ENCODE measurements at places on chromosomes 2 and 18. TPM values are rescaled to one million over a fixed set of nuclear protein-coding genes. Genes with fewer than 3 reads are reported as not detected.
A peak's percentile ranks its signal among the peaks of the same experiment; 100 is the strongest.

Gene FARSB
- total RNA-seq: 17.0 TPM

DNA sequence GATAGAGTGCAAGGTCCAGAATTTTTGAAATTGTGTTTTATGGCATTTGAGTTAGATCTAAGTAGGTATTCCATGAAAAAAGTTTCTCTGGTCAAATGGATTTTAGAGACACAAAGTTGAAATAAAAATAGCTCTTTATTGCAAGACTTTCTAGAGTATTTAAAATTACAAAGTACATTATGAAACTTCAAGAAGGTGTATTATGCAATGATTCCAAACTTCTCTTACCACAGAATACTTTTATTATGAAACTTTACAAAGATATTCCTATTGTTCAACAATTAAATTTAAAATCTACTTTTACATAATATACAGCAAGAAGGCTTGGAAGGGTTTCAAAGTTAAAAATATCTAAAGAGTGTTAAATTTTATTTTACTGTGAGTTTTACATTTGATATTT is 65.9 kb downstream of the CALCRL start:
- no peak for DNase-seq

- DNase-seq: no peak
Observed at GRCh38 chr2:15047184-15047583, 414.7 kb downstream of the LRATD1 start.

GRCh38 chr2:133405252-133405651 is 163.0 kb downstream of the NCKAP5 start:
- no peak for DNase-seq

GRCh38 chr18:61727241-61728193 is 165.3 kb downstream of the RNF152 start:
- DNase-seq: no peak

- DNase-seq: no peak
Observed at GRCh38 chr2:32772638-32773447, 145.0 kb downstream of the TTC27 start.

- peak; percentile 49 for DNase-seq
Observed at GRCh38 chr2:240391111-240392051, 44.1 kb upstream of the GPC1 start.

Measured in posterior vena cava (tissue), 2 donors.